ENCODE measurements at places on chromosomes 13 and 19.

DNA sequence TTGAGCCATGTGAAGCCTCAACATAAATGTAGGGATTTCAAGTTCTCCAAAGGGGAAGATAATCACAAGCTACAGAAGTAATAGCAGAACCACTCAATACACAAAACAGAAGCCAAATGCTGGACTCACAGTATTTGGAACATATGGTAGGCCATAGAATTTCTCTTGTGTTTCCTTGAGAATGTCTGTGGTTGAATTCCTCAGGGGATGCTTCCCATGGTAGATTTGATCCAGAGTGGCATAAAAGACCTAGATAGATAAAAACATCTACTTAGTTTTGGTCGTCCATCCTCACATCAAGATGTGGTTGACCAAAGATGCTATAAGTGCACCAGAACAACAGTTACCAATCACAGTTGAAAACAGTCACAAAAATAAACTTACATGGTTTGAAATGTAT is 83.4 kb downstream of the MIPEP start:
- DNase-seq = no peak

GRCh38 chr19:42184401-42184861 is 33.0 kb downstream of the DEDD2 start:
- peak; percentile 51 for DNase-seq

- DNase-seq = no peak
Measured at GRCh38 chr19:50327461-50328223, 1.5 kb downstream of the KCNC3 start.

GRCh38 chr13:41813426-41813825 is 147.5 kb downstream of the VWA8 start:
- DNase-seq = no peak

GRCh38 chr13:94317063-94317491 is 162.4 kb downstream of the DCT start:
- no peak for DNase-seq

Measured in T-helper 17 cell (primary cell).